Chondrocyte (in vitro differentiated cells): ENCODE measurements at places on chromosomes 3 and 15. TPM values are rescaled to one million over a fixed set of nuclear protein-coding genes. Genes with fewer than 3 reads are reported as not detected.

DNA sequence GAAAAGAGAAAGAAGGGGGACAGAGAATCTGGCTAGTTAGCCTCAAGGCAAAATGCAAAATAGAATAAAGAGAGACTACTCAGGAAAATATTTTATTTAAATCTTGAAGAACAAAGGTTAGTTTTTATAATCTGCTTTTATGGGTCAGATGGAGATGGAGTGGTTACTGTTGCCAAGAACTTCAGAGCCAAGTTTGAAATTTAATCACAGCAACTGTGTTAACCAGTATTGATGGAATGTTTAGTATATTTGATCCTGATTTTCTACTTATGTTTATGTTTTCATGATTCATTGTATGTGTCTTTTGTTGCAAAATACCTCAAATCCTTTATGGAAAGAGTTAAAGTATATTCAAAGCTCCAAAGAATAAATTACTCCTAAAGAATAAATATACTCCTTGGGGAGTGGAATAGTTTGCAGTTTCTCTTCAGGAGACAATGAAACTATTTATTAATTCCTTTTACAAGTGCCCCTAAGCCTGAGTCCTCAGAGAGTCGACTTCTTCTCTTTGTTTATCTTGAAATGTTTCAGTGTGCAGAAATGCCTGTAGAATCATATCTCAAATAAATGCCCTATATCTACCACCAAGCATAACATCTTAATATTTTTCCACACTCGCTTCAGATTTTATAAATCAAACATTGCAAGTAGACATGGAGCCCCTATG, 60.9 kb upstream of the THSD4 start:
- DNase-seq: no peak

DNA sequence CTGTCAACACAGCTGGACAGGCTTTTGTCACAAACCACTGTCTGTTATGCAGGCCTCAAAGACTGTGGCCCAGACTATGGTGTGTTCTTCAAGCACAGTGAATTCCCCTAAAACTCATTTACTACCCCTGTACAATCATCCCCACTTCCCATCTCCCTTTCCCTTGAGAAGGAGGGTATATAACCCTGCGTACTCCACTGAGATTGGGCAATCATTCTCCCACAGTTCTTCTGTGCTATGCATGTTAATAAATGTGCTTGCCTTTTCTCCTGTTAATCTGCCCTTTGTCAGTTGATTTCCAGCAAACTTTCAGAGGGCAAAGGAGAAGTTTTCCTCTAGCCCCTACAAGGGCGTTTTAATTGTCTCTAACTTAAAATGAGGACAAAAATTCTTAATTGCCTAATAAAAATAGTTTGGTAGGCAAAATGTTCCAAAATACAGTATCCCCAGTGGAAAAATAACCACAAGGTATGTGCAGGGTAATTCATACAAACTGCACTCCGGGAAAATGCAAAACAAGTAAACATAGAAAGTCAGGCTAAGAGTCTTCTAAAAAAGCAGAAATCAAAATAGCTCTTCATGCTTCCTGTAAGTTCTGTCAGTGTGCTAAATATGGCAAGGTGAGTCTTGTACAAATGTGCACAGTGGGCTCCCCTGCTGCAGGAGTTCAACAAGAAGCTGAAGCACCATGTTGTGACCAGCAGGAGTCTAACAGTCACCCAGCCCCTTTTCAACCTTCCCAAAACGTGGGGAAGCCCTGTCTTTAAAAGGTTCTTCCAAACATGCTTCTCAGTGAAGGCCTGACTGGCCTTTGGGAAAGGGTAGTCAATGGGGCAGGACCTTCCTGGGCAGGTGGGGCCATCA, 10.2 kb downstream of the ATP10A start:
- no peak for DNase-seq

GRCh38 chr3:64837126-64837738, 149.4 kb upstream of the ADAMTS9 start:
- no peak for DNase-seq

GRCh38 chr3:159748425-159748824, 240.2 kb upstream of the IL12A start:
- no peak for DNase-seq

- no peak for DNase-seq
Measured at GRCh38 chr3:59535791-59536221, 486.0 kb upstream of the CFAP20DC start.

- DNase-seq: no peak
Measured at GRCh38 chr3:11548721-11549131, 95.0 kb downstream of the VGLL4 start.

GRCh38 chr15:90838139-90838538, 30.2 kb upstream of the FURIN start:
- DNase-seq: no peak

DNA sequence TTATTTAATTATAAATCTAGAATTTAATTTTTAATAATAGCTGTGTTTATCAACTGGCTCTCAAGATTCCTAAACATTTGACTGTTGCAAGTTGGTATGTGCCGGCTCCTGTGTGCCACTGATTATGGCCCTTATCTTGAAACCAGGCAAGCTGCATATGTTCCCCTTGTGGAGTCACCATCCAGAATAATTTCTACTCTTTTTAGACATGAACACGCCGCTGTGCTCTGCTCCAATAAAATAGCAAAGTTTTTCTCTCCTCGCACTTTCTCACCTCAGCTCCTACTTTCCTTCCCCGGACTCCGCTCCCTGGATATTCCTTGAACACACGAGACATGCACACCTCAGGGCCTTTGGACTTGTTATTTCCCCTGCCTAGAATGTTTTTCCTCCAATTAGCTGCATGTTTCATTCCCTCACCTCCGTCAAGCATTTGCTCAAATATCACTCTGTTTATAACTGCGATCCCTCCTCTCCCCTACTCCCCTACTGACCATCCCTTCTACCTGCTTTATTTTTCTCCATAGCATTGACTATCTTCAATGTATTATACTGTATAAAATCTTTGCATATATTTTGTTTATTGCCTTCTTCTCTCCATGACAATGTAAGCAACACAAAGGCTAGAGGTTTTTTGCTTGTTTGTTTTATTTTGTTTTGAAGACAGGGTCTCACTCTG, 26.1 kb upstream of the ERICH6 start:
- DNase-seq: no peak

- no peak for DNase-seq
Measured at GRCh38 chr3:160554980-160555379, 10.4 kb downstream of the KPNA4 start.

GRCh38 chr15:52104532-52105004, 8.0 kb downstream of the BCL2L10 start:
- DNase-seq: no peak

DNA sequence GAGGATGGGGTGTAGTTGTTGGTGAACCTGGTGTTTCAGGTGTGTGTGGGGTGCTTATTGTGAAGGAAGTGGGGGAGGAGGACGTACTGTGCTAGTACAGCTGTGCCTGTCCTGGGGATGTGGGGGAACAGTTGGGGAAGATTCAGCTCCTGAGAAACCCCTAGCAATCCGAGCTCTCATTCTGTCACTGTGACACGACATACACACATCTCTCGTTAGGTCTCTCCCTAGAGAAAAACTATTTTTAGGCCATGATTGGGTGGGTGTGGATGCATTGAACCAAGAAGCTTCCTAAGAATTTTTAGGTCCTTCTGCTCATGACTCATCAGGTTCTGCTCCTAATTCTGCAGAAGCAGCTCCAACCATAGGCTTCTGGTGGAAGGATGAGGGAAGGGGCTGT, 54.3 kb downstream of the SLC30A4 start:
- no peak for DNase-seq

- no peak for DNase-seq
Measured at GRCh38 chr15:39059917-39060316, 495.3 kb upstream of the RASGRP1 start.

DNA sequence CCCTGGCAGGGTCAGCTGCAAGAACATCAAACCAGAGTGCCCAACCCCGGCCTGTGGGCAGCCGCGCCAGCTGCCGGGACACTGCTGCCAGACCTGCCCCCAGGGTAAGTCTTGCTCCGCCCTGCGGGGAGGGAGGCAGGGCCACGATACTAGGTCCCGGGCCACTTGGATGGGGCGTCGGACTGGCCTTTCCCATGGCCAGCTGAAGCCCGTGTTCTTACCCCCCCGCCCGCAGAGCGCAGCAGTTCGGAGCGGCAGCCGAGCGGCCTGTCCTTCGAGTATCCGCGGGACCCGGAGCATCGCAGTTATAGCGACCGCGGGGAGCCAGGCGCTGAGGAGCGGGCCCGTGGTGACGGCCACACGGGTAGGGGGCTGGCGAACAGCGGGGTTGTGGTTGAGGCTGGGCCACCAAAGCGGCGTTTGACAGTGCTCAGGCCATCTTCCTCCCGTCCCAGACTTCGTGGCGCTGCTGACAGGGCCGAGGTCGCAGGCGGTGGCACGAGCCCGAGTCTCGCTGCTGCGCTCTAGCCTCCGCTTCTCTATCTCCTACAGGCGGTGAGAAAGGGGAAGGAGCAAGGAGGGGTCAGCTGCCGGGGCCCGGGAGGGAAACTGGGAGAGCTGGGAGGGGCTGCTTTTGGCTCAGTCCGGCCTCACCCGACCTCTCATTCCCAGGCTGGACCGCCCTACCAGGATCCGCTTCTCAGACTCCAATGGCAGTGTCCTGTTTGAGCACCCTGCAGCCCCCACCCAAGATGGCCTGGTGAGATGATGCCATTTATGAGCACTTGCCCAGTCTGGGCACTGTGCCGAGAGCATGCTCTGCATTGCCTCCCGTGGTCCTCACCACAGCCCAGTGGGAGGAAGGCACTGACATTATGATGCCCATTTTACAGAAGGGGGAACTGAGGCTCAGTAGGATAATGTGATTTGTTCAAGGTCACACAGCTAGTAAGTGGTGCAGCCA, 1.7 kb downstream of the CHRD start:
- DNase-seq: no peak

DNA sequence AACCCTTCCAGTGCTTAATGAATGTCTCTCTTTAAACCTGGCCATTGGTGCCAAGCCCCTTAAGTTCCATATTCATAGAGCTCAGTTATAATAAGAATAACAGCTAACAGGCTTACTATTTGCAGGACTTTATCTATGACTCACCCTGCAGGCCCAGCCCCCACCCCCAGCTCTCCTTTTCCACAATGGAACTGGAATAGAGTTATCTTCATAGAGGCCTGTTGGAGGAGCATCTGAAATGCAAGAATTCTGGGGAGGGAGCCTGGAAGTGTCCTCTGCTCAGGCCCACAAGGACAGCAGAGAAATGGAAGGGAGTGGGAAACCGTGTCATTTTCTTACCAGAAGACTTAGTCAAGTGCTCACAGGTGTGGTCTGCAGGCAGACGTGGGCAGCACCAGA, 52.8 kb downstream of the SEMA5B start:
- no peak for DNase-seq

DNA sequence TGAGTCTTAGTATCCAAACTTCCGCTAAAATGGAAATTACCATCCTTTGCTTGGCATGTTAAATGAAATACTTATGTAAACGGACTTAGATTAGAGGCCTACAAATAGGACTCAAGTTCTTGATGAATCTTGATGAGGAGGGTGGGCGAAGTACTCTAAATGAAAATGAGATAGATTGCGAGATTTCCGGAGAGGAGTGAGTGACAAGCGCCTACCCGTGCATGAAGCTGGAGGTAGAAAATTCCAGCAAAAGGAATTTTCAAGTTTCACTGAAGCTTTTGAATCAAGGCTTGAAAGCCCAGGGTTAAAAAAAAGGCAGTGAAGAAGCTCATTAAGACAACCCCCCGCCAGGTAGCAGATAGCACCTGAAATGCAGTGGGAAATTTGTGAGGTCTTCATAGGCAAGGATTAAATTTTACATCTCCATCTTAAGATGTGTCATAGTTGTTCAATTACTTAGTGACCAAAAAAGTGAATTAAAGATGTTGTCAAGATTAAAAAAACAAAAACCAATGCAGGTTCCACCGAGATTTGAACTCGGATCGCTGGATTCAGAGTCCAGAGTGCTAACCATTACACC, 655 bp upstream of the RAB11A start:
- no peak for DNase-seq

DNA sequence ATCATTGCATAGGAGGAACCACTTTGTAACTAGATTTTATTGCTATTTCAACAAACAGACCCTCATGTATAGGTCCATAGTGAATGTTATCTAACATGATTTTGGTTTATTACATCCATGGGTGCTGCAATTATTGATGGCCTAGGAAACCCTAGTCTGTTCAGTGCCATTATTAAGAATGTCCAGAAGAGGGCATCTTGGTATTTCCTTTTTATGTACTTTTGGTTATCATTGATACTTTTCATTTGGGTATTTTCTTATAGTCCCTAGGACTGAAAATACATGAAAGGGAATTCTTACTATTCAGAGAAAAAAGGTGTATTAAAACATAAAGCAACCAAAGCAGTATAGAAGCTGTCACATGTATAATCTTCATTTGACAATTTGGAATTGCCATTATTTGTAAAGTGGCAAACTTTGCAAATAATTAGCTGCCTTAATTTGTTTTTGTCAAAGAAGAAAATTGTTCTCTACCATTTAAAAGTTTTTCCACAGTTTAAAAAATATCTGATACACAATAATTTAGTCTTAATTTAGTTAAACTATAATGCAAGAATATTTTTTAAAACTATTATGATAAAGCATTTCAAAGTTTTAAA, 48.7 kb downstream of the CNOT10 start:
- DNase-seq: no peak

- no peak for DNase-seq
Measured at GRCh38 chr3:101253396-101253795, 67.0 kb downstream of the IMPG2 start.

DNA sequence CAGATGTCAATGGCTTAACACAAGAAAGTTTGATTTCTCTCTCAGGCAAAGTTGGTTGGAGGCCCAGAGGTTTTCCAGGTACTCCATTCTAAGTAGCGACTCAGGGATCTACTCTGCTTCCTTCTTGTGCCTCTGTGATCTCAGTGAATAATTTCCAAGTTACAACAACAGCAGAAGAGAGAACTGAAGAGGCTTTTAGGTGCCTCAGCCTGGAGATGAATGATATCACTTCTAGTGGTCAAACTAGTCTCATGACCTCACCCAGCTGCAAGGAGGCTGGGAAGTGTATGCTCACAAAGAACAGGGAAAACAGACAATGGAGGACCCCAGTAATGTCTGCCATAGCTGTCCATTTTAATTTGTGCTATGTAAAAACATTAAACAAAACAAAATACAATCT, 4.6 kb upstream of the PRICKLE2 start:
- no peak for DNase-seq

DNA sequence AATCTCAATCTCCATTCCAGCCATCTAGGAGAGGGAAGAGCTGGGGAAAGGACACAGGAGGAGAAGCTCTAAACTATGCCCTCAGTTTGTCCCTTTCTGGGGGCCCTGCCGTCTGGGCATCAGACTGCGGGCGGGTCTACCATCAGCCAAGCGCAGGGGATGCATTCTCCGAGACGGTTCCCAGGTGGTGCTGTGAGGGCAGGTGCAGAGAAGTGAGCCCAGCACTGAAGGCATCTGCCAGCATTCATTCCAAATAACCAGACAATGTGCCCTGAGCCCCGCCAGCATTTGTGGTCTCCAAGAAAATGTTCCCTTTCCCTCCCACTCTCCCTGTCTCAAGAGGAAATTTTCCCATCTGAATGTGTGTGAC, 265.7 kb downstream of the XXYLT1 start:
- no peak for DNase-seq

GPR160 gene
- total RNA-seq: 0.37 to 0.60 TPM (median 0.49 TPM) in 3 replicates

FGF7 gene
- 1.1 TPM in 1 of 3 replicates, not detected in the others for total RNA-seq

GOLGA6A gene
- total RNA-seq: 0.12 to 0.46 TPM in 2 of 3 replicates, not detected in the other
